ENCODE measurements at places on chromosomes 7 and 10.

DNA sequence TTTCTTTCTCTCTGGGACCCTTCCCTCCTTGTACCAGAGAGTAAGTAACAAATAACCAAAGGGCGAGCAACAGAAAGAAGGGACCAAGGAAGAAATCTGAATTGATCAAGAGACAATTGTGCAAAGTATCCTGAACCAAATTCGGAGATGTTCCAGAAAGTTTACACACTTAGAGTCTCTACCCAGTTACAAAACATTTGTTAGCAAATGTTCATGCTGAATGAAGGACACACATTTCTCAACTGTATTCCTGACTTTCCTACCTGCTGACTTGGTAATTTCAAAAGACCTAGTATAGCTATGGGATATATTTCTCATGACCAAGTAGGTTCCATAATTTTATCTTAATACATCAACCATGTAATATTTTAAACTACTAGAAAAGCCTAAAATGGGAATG is 37.4 kb downstream of the LYZL1 start:
- no peak for DNase-seq

DNA sequence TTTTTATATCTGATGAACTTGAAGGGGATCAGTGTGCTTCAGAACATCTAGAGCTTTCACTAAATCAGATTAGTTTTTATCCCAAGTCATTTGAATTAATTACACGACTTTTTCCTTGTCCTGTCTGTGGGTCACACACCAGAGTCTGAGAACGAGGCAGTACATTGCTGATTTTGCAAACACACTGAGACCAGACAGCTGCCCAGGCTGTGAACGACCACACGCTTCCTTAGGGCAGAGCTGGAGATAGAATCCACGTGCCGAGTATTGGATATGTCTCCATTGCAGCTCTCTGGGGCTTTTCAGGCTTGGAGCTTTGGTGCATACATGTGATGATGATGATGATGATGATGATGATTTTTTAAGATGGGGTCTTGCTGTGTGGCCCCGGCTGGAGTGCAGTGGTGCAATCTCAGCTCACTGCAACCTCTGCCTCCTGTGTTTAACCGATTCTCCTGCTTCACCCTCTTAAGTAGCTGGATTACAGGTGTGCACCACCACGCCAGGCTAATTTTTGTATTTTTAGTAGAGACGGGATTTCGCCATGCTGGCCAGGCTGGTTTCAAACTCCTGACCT is 81.1 kb downstream of the CAMK1D start:
- DNase-seq, result no peak

- no peak for DNase-seq
Observed at GRCh38 chr10:43132867-43133787, 5.1 kb upstream of the CSGALNACT2 start.

- no peak for DNase-seq
Observed at GRCh38 chr7:121313220-121313792, 15.5 kb upstream of the WNT16 start.

GRCh38 chr10:8085251-8085650 is 30.8 kb downstream of the GATA3 start:
- no peak for DNase-seq

DNA sequence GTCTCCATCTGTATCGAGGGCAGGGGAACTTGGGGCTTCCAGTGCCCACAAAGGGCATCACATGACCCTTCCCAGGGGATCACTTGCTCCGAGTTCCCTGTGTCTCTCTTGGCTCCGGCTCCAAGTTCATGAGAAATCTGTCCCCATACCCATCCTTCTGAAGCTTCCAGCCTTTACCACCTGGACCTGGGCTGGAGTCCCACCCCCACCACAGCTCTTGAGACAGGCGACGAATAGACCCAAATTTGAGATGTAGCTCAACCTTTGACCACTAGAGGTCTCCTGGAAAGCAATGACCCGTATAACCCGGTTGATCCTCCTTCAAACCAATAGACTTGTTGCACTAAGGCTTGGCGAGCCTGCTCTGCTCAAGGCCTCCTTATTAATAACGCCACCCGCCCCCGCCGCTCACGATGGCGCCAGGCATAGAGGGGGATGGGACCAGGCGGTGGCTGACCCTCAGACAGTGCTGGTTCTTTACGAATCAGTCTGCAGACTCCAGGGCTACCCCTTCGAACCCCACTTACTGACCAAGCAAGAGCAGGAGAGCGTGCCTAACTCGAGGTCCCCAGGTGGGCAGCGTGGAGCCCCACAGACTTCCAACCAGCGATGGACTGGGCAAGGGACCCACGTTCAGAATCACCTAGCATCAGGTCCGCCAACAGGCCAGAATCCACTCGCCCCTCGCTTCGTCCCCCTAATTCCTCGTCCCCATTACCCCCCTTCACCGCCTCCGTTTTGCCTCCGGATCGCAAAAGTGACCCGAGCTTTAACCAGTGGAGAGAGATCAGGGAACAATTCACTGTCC is 4.4 kb upstream of the ARID5B start:
- DNase-seq, result peak; percentile 83

GRCh38 chr7:91443862-91444261 is 179.6 kb downstream of the FZD1 start:
- DNase-seq, result no peak

DNA sequence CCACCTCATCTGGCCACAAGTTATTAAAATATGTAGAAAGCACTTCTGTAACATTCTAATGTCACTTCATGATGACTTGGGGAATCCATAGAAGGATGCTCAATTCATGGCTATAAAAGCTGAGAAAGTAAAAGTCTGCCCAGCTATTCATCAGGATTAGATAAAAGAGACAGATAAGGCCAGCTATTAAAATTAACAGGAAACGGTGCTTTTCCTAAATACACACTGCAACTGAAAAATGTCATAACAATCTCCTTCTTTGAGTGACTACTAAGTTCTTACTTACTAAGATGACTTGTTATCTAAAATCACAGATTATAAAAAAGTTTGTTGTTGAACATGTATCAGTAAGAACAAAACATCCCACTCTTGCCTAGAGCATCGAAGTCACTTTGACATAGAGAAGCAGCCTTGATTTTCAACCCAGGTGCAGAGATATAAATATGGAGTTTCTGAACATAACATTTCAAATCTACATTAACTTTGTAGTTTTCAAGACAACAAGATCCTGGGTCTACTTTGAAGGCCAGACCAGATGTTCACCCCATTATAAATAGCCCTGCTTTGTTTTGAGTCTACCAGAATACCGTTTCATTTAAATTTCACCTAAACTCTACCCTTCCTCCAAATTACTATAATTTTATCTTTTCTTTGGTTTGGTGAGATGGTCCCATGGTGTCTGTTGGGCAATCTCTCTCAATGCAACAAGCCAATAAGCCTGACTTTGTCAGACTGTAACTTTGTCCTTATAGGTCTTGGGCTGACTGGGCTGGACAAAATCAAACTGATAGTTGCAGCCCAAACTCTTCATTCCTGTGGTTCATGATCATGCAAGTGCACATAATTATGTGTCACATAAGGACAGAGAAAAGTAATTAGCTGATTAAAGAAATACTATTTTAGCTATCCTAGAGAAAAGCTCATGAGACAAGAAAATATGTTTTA is 24.0 kb downstream of the HYCC1 start:
- DNase-seq, result no peak

DNA sequence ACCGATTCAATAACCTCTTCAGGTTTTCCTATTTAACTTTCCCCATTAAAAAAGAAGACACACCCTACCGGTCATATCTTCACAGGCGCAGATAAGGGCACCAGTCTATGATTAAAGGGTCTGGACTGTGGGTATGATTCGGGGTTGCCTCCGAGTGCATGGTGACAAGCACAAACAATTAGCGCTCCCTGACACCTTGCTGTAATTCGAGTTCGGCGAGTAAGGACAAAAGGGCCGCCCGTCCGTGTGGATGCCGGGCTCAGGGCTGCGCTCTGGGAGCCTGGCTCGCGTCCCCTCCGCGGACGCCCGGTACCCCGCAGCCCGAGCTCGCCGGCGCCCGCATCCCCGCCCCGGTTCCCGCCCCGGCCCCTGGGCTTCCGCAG is 111.9 kb upstream of the RHEB start:
- DNase-seq, result no peak

DNA sequence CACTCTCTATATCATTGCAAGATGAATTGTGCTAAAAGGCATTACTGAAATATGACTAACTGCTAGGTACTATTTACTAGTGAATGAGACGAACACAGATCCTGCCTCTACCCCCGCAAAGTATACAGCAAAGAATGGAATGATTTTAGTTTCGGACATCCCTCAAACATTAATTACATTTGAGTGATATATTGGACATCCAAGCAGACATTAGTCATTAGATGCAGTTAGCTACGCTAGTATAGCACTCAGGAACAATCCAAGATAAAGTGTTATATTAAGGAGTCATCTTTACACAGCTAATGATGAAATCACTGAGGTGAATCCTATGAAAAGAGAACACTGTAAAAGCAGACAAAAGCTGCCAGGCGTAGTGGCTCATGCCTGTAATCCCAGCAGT is 7.3 kb upstream of the TAF3 start:
- DNase-seq, result no peak

All from putamen (tissue), 1 donor.